GM10248 (cell line): ENCODE measurements at places on chromosomes 4 and X.

DNA sequence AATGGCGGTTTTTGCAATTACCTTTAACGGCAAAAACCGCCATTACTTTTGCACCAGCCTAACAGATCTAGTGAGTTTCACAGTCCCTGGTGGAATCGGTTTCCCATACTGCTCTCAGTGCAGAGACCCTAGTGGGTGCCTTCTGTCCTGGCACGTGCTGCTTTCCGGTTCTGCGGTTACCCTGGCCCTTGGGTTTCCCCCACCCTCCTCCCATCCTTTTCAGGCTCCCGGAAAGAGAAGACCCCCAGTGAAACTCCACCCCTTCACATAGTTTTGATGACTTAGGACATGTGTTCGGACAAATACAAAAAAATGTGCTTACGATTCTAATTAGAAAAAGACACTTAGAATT is 36.9 kb downstream of the NLGN3 start:
- no peak for DNase-seq

DNA sequence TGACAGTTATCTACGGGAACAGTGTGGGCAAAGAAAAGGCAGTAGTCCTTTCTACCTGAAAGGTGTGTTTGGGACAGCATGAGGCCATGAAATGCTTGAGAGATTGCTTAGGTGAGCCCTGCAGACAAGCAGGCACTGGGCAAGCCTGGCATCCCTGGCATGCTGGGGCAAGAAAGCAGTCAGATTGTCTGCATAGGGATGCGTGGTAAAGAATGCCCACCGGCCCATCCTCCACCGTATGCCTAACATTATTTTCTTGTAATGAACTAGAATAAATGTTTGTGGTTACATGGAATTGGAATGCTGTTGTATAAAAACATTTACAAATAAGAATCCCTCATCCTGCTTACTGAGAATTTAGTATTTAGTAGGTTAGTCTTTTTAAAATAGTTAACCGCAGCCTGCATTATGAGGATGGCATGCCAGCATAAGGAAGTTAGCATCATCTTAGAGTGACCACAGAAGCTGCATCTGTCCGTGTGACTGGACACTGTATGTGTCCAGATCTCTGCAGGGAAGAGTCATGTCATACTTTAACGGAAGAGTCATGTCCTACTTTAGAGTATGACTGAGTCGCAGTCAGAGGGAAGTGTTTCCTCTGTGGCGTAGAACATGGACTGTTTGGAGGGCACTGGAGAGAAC is 18.9 kb downstream of the ZBTB49 start:
- DNase-seq: no peak

- DNase-seq: no peak
Measured at GRCh38 chrX:4225086-4225485, 511.6 kb upstream of the PRKX start.

GRCh38 chrX:47143894-47144625 is 442 bp downstream of the NDUFB11 start:
- DNase-seq: peak; percentile 65

- no peak for DNase-seq
Measured at GRCh38 chrX:40278340-40279090, 180.8 kb upstream of the BCOR start.

- no peak for DNase-seq
Measured at GRCh38 chr4:87982446-87983010, 7.0 kb downstream of the SPP1 start.

DNA sequence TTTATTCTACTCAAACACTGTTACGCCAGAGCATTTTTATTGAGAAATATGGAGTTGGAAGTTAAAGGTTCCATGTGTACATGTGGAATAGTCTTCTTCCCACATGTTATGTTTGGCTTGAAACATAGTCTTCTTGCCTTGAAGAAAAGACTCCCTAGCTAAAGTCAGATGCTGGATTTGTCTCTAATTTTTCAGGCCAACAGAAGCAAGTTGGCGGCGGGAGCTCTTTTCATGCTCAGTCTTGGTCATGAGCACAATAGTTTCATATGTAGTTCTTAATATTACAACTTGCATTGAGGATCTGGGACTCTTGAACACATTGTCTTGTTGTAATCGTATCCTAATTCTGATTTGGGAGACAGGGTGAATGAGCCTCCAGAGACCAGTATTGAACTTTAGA is 19.4 kb downstream of the SEPTIN11 start:
- DNase-seq: no peak

GRCh38 chrX:153926858-153927671 is 1.0 kb upstream of the ARHGAP4 start:
- DNase-seq: peak; percentile 81

- no peak for DNase-seq
Measured at GRCh38 chrX:102835504-102836146, 101.4 kb upstream of the RAB40AL start.

DNA sequence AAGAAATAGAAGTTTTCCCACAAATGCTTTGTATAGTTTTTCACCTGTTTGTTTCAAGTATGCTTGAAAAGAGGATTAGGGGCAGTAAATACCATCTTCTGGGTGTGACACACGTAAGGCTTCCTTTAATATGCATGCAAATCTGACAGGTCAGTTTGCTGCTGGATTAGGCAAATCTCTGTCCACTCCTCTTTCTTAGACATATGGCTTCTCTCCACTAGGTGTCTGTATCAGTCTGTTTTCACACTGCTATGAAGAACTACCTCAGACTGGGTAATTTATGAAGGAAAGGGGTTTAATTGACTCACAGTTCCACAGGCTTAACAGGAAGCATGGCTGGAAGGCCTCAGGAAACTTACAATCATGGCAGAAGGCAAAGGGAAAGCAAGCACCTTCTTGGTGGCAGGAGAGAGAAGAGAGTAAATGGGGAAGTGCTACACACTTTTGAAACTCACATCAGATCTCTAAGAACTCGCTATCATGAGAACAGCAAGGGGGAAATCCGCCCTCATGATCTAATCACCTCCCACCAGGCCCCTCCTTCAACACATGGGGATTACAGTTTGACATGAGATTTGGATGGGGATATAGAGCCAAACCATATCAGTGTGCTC is 66.9 kb downstream of the TAB3 start:
- DNase-seq: peak; percentile 5

DNA sequence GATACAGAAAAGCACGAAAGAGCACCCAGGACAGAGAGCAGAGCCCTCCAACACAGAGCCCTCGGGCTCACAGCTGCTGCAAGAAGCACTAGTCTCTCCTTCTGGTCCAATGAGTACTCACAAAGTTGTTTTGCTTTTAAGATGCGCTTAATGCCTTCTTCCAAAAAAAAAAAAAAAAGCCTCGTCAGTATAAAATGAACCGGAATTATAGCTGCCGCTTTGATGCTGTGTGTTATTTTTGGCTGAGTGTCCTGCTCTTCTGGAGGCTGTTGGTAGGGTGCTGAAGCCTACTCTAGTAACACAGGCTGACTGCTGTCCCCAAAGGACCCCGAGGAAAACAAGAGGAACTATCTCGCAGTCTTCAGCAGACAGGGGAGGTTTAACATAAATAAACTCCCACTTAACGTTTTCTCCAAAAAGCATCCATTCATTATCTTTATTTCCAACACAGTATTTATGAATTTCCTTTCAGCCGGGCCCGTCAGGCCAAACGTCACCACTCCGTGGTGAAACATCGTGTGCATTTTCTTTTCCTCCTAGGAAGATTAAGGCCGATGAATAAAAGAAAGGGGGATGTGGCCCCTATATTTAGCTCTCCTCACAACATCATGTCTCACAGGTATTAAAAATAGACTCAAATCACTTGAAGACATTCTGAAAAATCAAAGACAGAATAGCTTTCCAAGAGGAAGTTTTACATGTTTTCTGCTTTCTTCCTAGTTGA is 213.7 kb upstream of the PPARGC1A start:
- no peak for DNase-seq

DNA sequence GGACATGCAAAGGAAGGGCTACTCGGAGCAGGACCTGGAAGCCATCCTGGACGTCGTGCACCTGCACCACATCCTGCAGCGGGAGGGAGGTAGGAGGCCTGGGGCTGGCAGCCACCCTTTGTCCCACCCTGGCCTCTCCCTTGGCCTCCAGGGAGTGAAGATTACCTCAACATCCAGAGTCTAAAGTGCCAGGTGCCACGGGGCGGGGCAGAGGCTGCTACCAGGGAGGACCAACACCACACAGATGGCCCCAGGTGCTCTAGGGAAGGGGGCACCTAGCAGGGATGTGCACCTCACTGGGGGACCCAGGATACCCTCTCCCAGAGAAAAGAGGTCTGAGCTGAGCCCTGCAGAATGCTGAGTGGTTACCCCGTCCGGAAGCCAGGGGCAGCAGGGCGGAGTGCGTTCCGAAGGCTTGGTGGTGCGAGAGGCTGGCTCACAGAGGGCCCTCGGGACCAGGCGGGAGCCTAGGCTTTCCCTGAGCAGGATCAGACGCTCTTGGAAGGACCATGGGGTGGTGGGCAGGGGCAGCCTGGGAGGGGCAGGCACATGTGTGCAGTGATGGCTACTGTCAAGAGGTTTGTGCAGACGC is 16.1 kb downstream of the ABCD1 start:
- no peak for DNase-seq

DNA sequence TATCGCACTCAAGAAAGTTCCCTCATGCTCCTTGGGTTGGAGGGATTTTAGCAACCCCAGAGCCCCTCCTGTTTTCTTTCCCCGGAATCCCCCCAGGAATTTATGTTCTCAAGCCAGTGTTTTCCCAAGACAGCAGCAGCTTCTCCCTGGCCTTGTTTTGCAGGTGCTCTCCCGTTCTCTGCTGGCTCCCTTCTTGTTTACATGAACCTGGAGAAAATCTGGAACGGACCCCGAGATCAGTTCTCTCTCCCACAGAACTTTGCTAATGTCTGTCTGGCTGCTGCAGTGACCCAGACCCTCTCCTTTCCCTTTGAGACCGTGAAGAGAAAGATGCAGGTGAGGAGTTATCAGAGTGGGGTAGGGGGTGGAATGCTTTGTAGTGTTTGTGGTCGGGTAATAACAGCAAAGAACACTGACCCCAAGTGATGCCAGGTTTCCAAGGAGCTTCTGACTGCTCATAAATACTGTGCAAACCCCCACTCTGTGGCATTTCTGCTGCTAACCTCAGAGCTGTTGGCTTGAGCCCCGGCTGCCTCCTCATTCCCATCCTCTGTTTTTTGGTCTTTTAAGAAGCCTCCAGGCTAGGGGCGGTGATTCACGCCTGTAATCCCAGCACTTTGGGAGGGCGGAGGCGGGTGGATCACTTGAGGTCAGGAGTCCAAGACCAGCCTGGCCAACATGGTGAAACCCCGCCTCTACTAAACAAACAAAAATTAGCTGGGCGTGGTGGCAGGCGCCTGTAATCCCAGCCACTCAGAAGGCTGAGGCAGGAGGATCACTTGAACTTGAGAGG is 11.1 kb downstream of the SLC25A43 start:
- no peak for DNase-seq

GRCh38 chrX:42269186-42269585 is 345.8 kb upstream of the CASK start:
- no peak for DNase-seq

- no peak for DNase-seq
Measured at GRCh38 chr4:65589331-65589730, 81.0 kb downstream of the EPHA5 start.

DNA sequence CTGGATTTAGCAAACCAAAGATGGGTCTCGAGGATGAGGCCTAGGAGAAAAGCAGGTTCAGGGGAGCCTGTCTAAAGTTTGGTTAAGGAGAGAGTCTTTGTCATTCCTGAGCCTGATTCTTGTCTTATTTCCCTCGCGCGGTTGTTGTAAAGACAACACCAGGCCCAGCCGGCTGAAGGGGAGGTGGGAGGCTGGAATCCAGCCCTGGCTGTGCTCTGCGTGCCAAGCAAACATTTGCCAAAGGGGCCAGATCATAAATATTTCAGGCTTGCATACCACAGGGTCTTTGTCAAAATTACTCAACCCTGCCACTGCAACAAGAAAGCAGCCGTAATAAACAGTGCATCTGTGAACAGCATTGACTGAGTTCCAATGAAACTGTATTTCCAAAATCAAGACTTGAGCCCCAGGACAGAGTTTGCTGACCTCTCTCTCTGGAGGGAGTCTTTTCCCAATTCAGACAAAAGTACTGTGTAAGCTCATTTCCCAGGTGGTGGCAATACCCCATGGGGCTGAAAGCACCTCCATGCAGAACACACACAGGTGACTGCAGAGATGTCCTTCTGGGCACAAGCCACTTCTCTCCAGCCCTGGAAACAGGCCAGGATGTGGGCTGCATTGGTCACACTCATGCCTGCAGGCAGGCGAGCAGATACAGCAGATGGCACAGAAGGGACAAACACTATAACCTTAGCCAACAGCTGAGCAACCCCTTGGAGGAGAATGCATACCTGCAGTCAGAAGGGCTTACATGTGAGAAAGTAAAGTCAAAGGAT is 320.3 kb downstream of the STK32B start:
- no peak for DNase-seq

DNA sequence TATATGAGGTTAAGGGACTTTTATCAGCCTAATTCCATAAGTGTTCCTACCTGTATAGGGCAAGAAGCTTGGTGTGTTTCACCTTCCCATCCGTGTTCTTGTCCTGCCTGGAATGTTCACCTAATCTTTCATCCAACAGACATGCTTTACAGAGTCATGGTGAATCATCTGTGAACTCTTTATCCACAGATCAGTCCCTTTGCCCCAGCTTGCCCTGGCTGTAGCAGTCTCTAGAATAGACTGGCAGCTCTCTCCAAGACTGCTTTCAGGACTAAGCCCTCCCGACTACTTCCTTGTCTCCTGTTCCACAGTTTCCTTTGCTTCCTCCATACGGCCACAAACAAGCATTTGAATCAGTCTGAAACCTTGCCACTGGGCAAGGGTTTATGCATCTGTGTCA is 177.9 kb upstream of the IL15 start:
- no peak for DNase-seq

DNA sequence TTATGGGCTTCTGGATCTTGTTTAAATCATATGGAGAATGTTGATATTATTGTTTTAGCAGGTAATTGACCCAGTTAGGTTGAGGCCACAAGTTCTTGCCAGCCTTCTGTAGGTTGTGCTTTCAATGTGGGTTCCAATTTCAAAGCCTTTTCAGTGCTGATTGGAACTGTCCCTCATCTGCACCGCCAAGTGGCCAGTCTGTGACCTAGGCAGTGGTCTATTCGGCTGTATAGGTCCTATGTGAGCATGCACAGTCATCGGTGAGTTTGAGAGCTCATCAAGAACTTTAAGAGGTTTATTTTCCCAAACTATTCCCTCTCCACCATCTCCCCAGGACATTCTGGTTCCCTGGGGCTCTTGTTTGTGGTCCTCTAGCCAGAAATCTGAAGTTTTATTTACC is 35.7 kb downstream of the DDX53 start:
- no peak for DNase-seq

- DNase-seq: no peak
Measured at GRCh38 chr4:168537571-168537970, 40.7 kb downstream of the PALLD start.

GRCh38 chr4:71188156-71188640 is 150.6 kb upstream of the SLC4A4 start:
- DNase-seq: no peak

- DNase-seq: no peak
Measured at GRCh38 chr4:100061835-100062234, 111.8 kb upstream of the H2AZ1 start.

- no peak for DNase-seq
Measured at GRCh38 chr4:10031668-10032590, 10.6 kb upstream of the SLC2A9 start.
